ENCODE measurements at places on chromosomes 4 and X. TPM values are rescaled to one million over a fixed set of nuclear protein-coding genes. Genes with fewer than 3 reads are reported as not detected.

DNA sequence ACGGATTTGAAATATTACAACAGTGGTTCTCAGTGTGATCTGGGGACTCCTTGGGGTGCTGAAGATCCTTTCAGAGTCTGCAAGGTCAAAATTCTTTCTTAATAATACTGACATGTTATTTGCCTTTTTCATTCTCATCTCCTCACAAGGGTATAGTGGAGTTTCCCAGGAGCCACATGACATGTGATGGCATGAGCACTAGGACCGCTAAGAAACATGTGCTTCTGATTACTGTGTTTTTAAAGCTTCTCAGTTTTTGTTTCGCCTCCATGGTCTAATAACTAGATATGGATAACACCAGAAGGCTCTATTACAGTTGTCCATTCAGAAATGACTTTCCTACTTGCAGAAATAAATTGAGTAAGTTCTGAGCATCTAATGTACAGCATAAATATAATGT is 156.1 kb downstream of the RAB28 start:
- H3K4me1 ChIP-seq = peaks cover 2% of the 10 kb centered on the region
- no peak for DNase-seq
- H3K27ac ChIP-seq = no peak overlapping the region
- no peaks in the 10 kb centered on the region for H3K27me3 ChIP-seq

DNA sequence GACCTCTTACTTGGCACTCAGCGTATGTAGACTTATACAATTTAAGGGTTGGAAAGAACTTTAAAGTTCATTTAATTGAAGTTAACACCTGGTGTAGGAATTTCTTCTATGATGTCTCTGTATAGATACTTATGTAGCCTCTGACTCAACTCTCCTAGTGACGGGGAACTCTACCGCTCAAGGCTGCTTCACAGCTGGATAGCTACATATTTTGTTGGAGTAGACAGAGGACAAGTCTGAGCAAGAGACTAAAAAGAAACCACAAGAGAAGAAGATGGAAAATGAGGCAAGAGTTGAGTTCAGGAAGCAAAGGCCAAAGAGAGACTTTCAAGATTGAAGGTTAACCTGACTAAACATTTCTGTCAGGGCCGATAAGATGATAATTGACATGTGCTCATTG is 52.6 kb downstream of the GPR50 start:
- no peaks in the 10 kb centered on the region for H3K36me3 ChIP-seq
- no peaks in the 10 kb centered on the region for H3K4me1 ChIP-seq
- no peak overlapping the region for H3K27ac ChIP-seq
- no peak for DNase-seq
- no peak overlapping the region for H3K4me3 ChIP-seq
- H3K27me3 ChIP-seq = peaks cover 22% of the 10 kb centered on the region

The PPP1R2C gene
- total RNA-seq = not detected

The GBA3 gene
- not detected for total RNA-seq

- no peak overlapping the region for H3K4me3 ChIP-seq
- H3K27ac ChIP-seq = no peak overlapping the region
- H3K36me3 ChIP-seq = no peaks in the 10 kb centered on the region
Measured at GRCh38 chrX:10833299-10834169, 213.1 kb upstream of the MID1 start.

GRCh38 chr4:78756137-78756536 is 20.0 kb upstream of the BMP2K start:
- H3K36me3 ChIP-seq = no peaks in the 10 kb centered on the region
- H3K4me3 ChIP-seq = no peak overlapping the region
- no peak overlapping the region for H3K27ac ChIP-seq
- peaks cover 2% of the 10 kb centered on the region for H3K4me1 ChIP-seq
- no peaks in the 10 kb centered on the region for H3K27me3 ChIP-seq

The ATP1B4 gene
- total RNA-seq = not detected

DNA sequence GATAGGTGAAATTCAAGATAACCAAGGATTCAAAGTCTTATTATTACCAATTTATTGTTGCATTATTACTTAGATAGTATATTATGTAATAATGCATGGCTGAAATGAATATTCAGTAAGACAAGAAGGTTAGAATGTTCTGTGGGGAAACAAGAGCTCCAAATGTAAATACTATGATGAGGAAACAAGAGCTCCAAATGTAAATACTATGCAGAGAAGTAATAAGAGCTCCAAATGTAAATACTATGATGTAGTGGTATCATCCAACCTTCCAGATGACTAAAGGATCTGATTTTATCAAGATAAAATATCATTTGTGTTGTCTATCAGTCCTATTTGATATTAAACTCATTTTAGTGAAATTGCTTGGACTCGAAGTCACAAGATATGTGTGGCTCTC is 82.2 kb upstream of the PCDH18 start:
- DNase-seq = no peak
- H3K27ac ChIP-seq = no peak overlapping the region
- H3K4me3 ChIP-seq = no peak overlapping the region

GRCh38 chr4:43766648-43767047 is 682.0 kb downstream of the KCTD8 start:
- no peak overlapping the region for H3K27ac ChIP-seq
- no peak overlapping the region for H3K4me3 ChIP-seq
- no peaks in the 10 kb centered on the region for H3K27me3 ChIP-seq
- no peaks in the 10 kb centered on the region for H3K4me1 ChIP-seq
- DNase-seq = no peak
- H3K36me3 ChIP-seq = no peaks in the 10 kb centered on the region

GRCh38 chrX:113726009-113726408 is 857.9 kb upstream of the HTR2C start:
- H3K27ac ChIP-seq = no peak overlapping the region
- H3K4me1 ChIP-seq = no peaks in the 10 kb centered on the region
- no peak for DNase-seq
- no peaks in the 10 kb centered on the region for H3K27me3 ChIP-seq
- no peak overlapping the region for H3K4me3 ChIP-seq

- H3K27me3 ChIP-seq = no peaks in the 10 kb centered on the region
- no peak within 1 kb of the TSS for H3K27ac ChIP-seq
- H3K4me1 ChIP-seq = no peaks in the 10 kb centered on the region
- no peak within 1 kb of the TSS for H3K4me3 ChIP-seq
- no peaks in the 10 kb centered on the region for H3K36me3 ChIP-seq
Measured at GRCh38 chr4:40334591-40335524, at the start of gene CHRNA9. TSS of gene CHRNA9 (plus strand) at chr4:40335333. CDS start at chr4:40335468, 135 bp downstream.

DNA sequence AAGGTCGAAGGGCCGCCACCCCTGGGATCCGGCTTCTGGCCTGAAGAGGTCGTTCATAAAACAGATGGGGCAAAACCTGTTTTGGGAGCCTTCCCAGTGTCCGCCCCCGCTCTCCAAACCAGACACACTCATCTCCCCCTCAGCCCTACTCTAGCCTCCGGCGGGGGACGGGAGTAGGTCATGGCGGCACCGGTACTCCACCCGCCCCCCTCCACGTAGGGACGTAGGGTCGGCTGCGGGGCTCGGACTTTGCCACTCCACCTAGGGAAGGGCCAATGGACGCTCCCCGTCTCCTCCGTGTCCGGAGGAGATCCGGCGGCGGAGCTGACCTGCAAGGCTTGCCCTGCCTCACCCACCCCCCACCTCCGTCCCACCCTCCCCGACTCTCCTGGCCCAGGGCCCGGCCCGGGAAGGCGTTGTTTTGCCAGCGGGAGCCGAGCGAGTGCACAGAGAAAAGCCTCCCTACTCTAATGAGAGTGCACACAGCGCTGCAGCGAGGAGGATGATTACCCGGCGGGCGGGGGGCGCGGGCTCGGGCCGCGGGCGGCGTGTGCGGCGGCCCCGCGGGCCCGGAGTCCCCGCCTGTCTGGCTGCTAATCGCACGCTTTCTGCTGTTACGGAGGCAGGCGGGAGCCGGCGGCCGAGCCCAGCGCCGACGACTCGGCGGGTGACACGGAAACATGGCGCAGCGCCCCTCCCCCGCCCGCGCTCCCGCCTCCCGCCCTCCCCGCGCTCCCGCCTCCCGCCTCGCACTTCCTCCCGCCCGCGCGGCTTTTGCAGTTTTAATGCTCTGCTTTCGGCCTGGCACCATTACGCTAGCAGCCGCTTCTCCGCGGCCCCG is 8.3 kb upstream of the BCOR start:
- peak; percentile 71 for DNase-seq
- peak overlapping the region; percentile 77 for H3K4me3 ChIP-seq
- no peaks in the 10 kb centered on the region for H3K36me3 ChIP-seq
- H3K4me1 ChIP-seq = peaks cover 5% of the 10 kb centered on the region
- peak overlapping the region; percentile 83 for H3K27ac ChIP-seq

The EDA gene
- 1.4 TPM for total RNA-seq

DNA sequence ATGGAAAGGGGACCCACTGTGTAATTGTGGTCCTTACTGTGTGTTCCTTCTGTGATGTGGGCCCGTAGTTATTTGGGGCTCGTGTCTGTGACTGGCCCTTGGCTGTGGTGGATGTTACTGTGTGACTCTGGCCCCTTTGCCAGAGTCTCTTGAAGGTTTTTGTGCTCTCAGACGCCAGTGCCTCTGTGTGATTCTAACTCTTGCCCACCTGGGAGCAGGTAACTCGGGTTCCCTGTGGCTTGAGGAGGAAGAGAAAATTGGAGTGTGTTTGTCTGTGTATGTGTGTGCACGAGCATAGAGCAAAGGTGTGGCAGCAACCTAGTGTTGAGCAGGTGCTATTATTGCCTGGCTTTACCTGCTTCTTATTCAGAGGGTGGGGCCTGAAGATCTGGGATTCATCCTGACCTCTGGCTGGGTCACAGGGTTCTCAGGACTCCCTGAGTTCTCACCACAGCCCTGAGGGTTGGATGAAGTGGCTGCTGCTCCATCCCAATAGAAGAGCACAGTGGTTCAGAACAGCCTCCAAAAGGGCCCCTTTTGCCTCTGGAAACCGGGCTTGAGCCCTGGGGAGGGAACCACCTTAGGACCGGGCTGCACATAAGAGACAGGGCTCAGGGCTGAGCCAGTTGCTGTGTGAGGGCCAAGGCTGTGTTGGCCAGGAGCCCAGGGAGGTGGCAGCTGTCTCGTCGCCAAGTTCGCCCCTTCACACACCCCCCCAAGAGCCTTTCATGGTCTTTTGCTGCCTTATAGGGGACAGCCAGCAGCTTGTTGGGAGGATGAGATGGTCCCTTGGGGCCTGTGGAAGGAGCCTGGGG is 1.3 kb downstream of the RBM10 start:
- peaks cover 19% of the 10 kb centered on the region for H3K4me1 ChIP-seq
- no peaks in the 10 kb centered on the region for H3K27me3 ChIP-seq
- DNase-seq = no peak
- peak overlapping the region; percentile 97 for H3K4me3 ChIP-seq
- peak overlapping the region; percentile 99 for H3K27ac ChIP-seq

DNA sequence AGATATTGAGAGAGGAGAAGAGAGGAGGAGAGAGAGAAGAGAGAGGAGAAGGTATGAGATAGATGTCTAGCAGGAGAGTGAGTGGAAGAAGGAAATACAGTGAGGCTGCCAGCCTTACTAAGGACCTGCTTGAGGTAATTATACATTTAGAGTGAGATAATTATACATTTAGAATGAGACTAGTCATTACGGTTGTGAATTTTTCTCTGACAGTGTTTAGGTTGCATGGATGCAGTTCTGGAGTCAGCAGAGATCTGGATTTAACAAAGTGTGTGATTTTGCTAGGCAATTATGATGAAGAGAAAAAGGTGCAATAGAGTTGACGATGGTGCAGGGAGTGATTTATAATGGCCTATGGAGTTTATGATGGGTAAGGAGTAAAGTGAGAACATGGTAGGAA is 187.1 kb upstream of the ARX start:
- no peak for DNase-seq
- H3K27ac ChIP-seq = no peak overlapping the region
- no peak overlapping the region for H3K4me3 ChIP-seq
- no peaks in the 10 kb centered on the region for H3K4me1 ChIP-seq
- no peaks in the 10 kb centered on the region for H3K27me3 ChIP-seq

The CFAP47 gene
- total RNA-seq = not detected

GRCh38 chr4:160251522-160252170 is 1148.8 kb downstream of the RAPGEF2 start:
- no peaks in the 10 kb centered on the region for H3K27me3 ChIP-seq
- no peak for DNase-seq
- H3K36me3 ChIP-seq = no peaks in the 10 kb centered on the region
- no peak overlapping the region for H3K27ac ChIP-seq
- H3K4me3 ChIP-seq = no peak overlapping the region
- H3K4me1 ChIP-seq = no peaks in the 10 kb centered on the region

The TCEAL7 gene
- total RNA-seq = not detected

DNA sequence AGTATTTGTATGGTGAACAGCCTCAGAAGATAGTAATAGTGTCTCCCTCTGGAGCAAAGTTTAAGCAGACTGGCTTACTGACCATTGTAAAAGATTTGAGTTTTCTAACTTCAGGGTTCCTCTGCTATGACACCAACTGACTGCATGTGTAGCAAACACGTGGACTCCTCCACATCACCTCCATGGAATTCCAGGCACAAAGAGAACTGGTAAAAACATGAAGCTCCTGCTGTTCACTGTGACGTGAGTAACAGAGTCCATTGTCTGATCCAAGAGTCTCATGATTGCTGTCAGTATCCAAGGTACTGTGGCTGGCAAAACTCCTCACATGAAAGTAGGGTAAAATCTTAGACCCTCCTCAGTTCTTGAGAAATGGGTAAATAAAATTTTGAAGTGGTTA is 107.6 kb upstream of the FAM9B start:
- H3K36me3 ChIP-seq = no peaks in the 10 kb centered on the region
- H3K4me1 ChIP-seq = no peaks in the 10 kb centered on the region
- no peak overlapping the region for H3K27ac ChIP-seq
- DNase-seq = no peak
- no peaks in the 10 kb centered on the region for H3K27me3 ChIP-seq

The MAOB gene
- total RNA-seq = not detected

GRCh38 chrX:45889471-45889870 is 655.8 kb downstream of the ZNF674 start:
- peaks cover 1% of the 10 kb centered on the region for H3K4me1 ChIP-seq
- no peaks in the 10 kb centered on the region for H3K27me3 ChIP-seq
- H3K36me3 ChIP-seq = no peaks in the 10 kb centered on the region

The GNRHR gene
- total RNA-seq = not detected

The BGN gene
- not detected for total RNA-seq

The SRPX2 gene
- total RNA-seq = not detected

GRCh38 chr4:158032733-158033415 is 140.0 kb downstream of the GASK1B start:
- no peak overlapping the region for H3K27ac ChIP-seq
- H3K4me1 ChIP-seq = no peaks in the 10 kb centered on the region
- no peak overlapping the region for H3K4me3 ChIP-seq

The IQCM gene
- not detected for total RNA-seq

The TLR3 gene
- total RNA-seq = not detected

- no peaks in the 10 kb centered on the region for H3K36me3 ChIP-seq
- no peaks in the 10 kb centered on the region for H3K4me1 ChIP-seq
- H3K4me3 ChIP-seq = no peak overlapping the region
- DNase-seq = no peak
- no peak overlapping the region for H3K27ac ChIP-seq
Measured at GRCh38 chr4:69640289-69640688, 847 bp upstream of the UGT2A2 start.

GRCh38 chr4:74942251-74942917 is 9.5 kb downstream of the PARM1 start:
- no peak for DNase-seq
- no peaks in the 10 kb centered on the region for H3K36me3 ChIP-seq
- no peak overlapping the region for H3K27ac ChIP-seq

DNA sequence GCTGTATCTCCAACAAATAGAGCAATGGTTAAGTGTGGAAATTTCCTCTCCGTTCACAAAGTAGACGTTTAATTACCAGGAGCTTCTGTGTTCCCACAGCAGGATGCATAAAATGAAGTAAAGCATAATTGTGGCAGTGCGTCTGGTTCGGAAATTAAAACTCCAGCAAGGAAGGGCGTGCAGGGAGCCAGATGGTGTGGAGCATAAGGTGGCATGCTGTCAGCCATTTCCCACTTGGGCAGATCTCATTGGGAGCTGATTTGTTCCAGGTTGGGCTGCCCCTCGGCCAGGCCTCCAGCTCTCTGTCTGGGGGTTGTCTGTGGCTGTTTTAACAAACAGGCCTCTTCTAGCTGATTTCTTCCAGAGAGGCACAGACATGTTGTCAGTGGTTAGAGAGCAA is 182.1 kb upstream of the CLNK start:
- H3K27me3 ChIP-seq = no peaks in the 10 kb centered on the region
- no peak for DNase-seq
- H3K36me3 ChIP-seq = no peaks in the 10 kb centered on the region
- H3K27ac ChIP-seq = no peak overlapping the region
- no peak overlapping the region for H3K4me3 ChIP-seq
